Stimulated activated CD4-positive, alpha-beta T cell treated with anti-CD3 and anti-CD28 coated beads, Interleukin-1b, Interleukin-23, amount 100 ng/mL, for 24 hours (primary cell): ENCODE measurements at places on chromosomes 4 and X.

DNA sequence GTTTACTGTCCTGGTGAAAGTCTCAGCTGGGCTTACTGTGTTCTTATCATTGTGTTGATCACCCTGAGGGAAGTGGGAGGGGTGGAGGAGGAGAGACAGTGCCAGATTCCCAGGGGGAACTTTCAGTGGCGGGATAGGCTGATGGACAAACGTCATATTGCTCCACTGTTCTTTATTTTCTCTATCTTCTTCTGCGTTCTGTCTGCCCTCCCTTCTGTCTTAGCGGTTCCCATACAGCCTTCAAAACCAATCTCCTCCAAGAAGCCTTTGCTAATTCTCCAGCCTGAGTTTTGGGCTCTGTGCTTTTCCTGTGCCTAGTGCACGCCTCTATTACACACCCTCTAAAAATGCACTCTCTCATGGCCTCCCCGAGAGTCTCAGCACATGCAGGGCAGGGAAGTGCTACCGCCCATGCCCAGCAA lies 448.7 kb upstream of the FAT1 start:
- DNase-seq: no peak

DNA sequence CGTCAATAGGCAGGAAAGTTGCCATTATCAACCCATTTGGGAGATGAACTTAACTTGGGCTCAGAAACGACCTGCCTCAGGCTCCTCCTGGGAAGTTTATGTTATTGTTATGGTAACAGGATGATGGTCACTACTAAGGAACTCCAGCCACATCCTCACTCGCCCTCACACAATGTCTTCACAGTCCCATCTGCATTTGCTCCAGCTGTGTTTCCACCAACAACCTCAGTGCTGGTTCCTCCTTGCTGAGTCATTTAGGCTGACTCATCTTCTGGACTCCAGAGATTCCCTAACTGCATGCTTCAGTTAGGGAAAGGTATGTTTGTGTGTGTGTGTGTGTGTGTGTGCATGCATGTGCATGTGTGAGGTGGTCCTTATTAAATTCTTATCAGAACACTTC lies 293.4 kb upstream of the BOD1L1 start:
- no peak for DNase-seq

GRCh38 chr4:184544788-184545409 lies 70.5 kb upstream of the IRF2 start:
- no peak for DNase-seq

DNA sequence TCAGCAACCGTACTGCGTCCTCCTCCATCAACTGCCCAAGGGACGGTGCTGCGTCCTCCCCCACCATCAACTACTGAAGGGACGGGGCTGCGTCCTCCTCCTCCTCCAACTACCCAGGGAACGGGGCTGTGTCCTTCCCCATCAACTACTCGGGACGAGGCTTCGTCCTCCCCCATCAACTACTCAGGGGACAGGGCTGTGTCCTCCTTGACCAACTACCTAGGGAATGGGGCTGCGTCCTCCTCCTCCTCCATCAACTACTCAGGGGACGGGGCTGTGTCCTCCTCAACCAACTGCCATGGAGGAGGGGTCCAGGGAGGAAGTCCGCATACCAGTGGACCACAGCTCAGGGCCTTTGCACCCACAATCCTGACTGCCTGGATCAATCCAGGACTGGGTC lies 24.4 kb downstream of the PPP2R3B start:
- DNase-seq: no peak

- no peak for DNase-seq
Measured at GRCh38 chrX:39308126-39308525, 506.9 kb downstream of the MID1IP1 start.

GRCh38 chr4:157664726-157665125 lies 444.2 kb downstream of the GRIA2 start:
- DNase-seq: no peak

- no peak for DNase-seq
Measured at GRCh38 chrX:31929366-31929765, 857.5 kb upstream of the FTHL17 start.

DNA sequence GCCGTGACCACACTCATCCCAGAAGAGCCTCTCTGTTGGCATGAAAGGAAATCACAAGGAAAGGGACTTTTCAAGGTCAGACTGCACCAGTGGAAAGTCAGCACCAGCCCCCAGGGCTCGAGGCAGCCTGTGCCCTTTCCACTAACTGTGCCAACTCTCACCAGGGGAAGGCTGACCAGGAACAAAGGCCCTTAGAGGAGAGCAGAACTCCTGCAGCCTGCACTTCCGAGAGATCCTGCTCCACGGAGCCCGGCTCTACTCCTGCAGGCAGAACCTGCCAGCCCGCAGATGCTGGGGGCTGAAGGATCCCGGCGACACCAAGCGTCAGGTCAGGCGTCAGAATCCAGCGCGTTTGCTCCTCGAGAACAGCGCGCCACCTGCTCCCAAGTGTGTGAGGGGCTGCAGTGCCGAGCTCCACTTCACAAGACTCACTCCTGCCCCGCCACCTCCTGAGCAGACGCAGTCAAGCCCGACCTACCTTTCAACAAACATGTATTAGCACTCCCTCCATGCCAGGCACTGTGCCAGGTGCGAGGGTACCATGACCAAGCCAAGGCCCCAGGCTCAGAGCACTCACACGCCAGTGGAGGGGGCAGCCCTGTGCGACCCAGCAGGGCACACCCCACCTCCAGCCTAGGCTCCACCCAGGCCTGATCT lies 13.6 kb upstream of the HELT start:
- DNase-seq: no peak

- no peak for DNase-seq
Measured at GRCh38 chrX:55028040-55028439, 2.7 kb downstream of the ALAS2 start.

GRCh38 chr4:48654015-48654664 lies 125.9 kb downstream of the FRYL start:
- no peak for DNase-seq

DNA sequence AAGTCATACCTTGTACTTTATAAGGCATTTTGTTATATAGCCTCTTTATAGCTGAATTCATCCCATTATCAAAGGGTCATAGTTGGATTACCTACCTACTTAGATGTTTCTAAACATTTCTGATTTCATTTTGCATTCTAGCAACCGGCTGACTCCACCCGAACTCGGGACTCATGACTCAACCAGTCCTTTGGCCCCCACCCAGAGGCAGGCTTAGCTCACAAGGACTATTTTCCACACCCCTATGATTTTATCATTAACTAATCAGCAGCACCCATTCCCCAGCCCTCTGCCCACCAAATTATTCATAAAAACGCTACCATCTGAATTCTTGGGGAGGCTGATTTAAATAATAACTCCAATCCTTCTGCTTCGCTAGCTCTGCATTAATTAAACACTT lies 79.9 kb upstream of the EGFL6 start:
- no peak for DNase-seq
